ENCODE measurements at places on chromosomes 13 and 19.

DNA sequence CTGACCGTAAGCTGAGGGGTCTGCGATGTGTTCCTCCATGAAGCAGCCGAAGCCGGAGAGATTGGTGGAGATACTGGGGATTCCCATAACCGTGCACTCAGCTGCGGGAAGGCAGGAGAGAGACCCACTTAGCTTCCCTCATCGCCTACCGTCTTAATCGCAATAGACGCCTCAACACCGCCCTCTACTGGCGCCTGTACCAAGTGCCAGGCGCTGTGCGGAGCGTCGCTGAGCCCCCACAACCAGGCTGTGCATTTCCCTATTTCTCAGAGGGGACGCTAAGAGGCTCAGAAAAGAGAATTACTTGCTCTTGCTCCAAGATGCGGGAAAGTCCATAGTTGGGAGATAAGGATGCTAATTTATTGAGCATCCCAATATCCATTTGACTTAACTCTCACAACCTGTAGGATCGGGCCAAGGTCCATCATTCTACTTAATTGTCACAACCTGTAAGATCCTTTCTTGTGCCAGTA is 5.8 kb downstream of the FTL start:
- DNase-seq: peak; percentile 88

- DNase-seq: peak; percentile 45
Measured at GRCh38 chr19:48271531-48272151, 1.8 kb downstream of the ZNF114 start.

DNA sequence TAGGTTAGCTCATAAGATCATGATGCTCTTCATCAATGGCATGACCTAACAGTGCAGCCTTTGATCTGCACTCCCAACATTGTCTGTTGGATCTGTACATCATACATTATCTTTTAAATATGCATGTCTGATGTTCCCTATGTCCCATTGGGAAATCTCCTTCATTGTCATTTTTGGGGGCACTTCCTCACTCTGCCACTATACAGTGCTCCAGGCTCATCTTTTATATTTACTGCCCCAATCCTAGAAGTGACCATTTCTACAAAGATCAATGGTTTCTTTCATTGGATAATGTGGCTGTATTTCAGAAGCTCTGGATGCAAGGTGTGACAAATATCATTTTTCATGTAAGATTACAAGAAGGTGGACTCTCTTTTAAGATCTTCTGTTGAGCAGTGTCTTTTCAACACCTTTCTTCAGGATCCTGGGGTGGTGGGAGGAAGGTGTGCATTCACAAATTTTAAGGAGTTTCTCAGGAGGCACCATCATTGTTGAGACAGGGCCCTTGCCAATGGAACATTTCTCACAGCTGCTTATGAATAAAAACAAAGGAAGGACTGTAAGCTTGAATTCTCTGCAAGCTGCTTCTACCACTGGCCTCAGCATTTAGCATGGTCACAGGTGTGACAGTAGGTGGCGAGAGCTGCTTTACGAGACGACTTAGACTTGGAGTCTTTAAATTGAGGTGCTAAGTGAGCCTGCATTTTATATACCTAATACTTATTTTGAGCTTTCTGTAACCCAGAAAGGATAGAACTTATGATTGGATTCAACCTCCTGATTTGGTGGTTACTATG is 403.0 kb downstream of the LMO7 start:
- no peak for DNase-seq

DNA sequence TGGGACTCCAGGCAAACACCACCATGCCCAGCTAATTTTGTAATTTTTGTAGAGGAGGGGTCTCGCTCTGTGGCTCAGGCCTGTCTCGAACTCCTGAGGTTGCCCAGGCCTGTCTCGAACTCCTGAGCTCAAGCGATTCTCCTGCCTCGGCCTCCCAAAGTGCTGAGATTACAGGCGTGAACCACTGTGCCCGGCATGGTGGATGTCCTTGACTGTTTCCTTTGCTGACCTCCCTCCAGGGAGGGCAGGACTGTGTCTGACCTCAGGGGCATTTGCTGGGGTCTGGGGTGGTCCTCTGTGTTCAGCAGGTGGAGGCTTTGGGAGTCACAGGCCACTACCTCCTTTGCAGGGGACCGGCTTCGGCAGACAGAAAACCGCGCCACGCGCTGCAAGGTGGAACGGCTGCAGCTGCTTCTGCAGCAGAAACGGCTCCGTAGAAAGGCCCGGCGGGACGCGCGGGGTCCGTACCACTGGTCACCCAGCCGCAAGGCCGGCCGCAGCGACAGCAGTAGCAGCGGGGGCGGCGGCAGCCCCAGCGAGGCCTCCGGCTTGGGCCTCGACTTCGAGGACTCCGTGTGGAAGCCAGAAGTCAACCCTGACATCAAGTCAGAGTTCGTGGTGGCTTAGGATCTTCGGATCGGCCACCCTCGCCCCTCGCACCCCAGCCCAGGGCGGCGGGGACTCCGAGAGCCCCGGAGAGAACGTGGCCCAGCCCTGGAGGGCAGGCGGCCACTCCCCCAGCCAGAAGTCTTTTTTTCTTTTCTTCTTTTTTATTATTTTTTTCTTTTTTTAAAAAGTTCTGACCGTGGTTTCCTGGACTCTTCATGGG is 8.5 kb downstream of the MIDN start:
- DNase-seq: no peak

DNA sequence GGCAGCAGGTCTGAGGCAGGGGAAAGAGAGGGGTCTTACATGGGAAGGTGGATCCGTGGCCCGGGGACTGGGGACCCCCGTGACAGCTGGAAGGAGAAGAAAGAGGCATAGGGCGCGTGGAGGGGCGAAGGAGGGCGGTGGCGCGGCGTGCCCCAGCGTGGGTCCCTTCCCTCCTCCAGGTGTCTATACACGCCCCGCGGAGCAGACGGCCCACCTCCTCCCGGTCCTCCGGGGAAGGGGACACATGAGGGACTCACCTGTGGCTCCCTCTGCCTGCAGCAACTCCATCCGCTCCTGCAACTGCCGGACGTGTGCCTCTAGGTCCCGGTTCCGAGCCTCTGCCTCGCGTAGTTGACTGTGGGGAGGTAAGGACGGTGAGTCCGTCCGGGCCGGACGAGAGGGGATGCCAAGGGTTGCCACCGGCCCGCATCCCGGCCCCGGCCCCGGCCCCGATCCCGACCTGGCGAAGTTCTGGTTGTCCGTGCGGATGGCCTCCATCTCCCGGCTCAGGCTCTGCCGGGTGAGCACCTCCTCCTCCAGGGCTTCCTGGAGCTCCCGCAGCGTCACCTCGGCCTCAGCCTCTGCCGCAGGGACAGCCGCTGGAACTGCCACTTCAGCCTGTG is 2.4 kb upstream of the SIX5 start:
- DNase-seq: no peak

DNA sequence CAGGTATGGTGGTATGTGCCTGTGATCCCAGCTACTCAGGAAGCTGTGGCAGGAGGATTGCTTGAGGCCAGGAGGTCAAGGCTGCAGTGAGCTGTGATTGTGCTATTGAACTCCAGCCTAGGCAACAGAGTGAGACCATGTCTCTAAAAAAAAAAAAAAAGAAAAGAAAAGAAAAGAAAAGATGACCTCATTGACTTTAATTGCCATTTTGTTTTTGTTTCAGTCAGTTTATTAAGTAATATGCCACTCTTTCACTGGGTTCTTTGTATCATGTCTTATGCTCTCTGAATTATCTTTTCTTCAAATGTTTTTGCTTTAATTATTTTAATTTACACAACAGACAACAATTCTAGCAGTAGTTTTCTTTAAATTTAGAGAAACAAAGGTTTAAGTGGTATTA is 293.8 kb downstream of the TSHZ3 start:
- DNase-seq: no peak

- no peak for DNase-seq
Measured at GRCh38 chr13:52862358-52863206, 14.1 kb upstream of the PCDH8 start.
